ENCODE measurements at places on chromosomes 1 and 21.

DNA sequence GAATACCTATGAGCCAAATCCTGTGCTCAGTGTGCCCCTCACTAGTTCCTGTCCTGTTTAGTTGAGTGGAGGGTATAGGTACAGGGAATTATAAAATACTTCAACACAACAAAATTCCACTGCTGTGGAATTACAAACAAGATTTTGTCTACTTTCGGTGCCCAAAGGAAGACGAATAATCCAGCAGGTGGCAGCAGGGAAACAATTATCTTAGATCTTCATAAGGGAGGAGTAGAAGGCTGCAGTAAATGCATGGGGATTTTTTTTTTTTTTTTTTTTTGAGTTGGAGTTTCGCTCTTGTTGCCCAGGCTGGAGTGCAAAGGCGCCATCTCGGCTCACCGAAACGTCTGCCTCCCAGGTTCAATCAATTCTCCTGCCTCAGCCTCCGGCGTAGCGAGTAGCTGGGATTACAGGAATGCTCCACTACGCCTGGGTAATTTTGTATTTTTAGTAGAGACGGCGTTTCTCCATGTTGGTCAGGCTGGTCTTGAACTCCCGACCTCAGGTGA lies 2.0 kb upstream of the PIP5K1A start:
- peak; percentile 23 for DNase-seq

- no peak for DNase-seq
Observed at GRCh38 chr21:31913182-31913608, 40.4 kb downstream of the HUNK start.

GRCh38 chr1:199490769-199491527 lies 536.6 kb upstream of the NR5A2 start:
- no peak for DNase-seq

GRCh38 chr1:221394011-221394544 lies 347.8 kb downstream of the DUSP10 start:
- no peak for DNase-seq

- DNase-seq: no peak
Observed at GRCh38 chr1:44713321-44713781, 17.6 kb downstream of the RNU5D-1 start.

DNA sequence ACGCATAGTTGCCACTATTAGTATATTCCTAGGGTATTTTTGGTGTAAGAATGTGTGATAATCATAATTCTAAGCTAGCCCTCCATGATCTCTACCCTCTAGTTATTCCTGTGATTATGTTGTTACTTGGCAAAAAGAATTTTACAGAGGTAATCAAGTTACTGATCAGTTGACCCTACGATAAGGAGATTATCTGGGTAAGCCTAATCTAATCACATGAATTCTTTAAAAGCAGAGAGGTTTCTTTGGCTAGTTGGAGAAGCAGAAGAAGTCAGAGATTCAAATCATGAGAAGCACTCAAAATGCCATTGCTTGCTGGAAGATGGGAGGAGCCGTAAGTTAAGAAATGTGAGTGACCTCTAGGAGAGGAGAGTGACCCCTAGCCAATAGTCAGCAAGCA lies 72.7 kb downstream of the RPE65 start:
- no peak for DNase-seq

DNA sequence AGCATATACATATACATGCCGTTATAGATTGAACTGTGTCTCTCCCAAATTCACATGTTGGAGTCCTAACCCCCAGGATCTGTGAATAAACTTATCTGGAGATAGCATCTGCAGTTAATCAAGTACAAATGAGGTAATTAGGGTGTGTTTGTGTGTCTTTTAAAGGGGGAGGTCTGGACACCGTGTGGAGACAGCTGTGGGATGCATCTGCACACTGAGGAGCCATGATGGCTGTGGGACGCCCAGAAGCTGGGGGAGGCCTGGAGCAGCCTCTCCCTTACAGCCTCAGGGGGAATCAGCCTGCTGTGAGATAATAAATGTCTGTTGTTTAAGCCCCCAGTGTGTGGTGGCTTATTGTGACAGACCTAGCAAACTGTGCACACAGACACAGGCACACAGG lies 51.8 kb upstream of the COL18A1 start:
- no peak for DNase-seq
